Hippocampal formation (tissue), 2 donors: ENCODE measurements at places on chromosomes 5 and 9.

GRCh38 chr5:133083901-133084300, 32.1 kb downstream of the HSPA4 start:
- no peak for DNase-seq

DNA sequence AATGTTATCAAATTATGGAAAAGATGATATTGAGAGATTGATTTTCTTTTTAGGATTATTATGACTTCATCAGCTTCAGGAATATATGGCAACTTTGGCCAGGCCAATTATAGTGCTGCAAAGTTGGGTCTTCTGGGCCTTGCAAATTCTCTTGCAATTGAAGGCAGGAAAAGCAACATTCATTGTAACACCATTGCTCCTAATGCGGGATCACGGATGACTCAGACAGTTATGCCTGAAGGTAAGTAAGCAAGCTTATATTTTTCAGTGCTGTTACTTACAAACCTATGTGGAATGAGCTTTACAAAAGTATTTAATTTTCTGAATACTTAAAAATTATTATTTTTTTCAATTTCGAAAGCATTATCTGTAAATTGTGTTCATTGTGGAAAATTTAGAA, 26.5 kb downstream of the HSD17B4 start:
- no peak for DNase-seq

- DNase-seq: no peak
Observed at GRCh38 chr5:20497356-20497755, 509.4 kb upstream of the CDH18 start.

DNA sequence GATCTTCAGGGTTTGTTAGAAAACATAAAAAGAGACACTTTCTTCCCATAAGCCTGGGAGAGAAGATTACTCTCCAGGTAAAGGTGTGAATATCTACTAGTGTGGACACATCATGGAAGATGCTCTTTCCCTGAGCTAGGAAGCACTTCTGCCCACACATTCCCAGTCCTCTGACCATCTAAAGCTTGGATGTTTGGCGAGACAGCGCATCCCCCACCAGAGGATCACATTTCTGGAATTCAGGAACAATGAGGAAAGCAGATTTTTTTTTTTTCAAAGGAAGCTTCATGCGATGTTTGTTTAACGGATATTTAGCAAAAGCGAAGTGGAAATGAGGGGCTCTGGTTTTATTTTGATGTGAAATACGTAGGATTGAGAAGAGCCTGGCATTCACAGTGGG, 6.2 kb downstream of the SVEP1 start:
- no peak for DNase-seq

DNA sequence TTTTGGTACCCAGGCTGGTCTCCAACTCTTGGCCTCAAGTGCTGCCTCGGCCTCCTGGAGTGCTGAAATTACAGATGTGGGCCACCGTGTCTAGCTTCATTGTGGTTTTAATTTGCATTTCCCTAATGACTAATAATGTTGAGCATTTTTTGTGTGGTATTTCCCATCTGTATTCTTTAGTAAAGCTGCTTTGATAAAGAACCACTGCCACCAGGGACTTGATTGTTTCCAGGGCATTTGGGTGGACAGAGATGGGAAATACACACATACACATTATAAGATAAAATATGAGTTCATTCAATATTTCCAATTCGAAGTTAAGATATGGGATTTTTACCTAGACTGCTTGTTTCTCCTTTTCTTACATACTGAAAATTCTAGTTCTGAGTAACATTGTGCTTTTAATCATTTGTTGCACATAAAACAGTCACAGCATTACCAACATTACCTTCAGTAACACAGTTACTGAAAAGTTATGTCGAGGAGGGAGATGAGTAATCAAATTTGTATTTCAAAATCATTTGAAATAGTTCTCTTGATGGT, 28.9 kb downstream of the HABP4 start:
- DNase-seq: no peak

DNA sequence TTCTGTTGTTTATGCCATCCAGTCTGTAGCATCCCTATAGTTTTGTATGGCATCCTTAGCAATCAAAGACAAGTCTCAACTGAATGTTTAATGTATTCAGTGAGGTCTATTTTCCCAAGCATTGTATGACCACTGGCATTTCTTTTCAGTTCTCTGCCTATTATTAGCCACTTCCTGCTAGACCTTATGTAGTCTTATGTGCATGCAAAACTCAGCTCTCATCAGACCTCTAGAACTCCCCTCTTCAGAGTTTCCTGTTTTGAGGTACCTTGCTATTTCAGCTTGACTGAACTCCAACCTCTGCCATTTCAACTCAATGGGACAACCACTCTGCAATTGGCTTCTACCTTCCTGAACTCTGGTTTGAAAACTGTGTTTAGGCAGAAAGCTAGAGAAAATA, 113.2 kb downstream of the SLC25A46 start:
- no peak for DNase-seq

DNA sequence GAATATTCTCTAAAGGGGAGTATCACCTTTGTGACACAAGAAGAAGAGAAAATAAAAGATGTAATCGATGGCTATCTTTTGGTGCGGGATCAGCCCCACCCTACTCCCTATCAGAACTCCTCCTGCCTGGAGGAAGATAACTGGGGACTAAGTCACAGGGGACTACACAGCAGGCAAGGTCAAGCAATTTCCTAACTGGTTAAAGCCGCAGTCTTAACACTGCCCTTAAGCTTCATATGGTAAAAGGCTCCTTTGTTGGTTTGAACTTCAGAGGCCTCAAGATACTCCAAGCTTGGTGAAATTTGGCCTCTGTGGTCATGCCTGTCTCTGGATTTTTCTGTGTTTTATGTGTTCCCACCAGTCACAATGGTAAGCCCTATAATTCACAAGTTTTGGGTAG, 1.3 kb upstream of the SHISAL2B start:
- no peak for DNase-seq

DNA sequence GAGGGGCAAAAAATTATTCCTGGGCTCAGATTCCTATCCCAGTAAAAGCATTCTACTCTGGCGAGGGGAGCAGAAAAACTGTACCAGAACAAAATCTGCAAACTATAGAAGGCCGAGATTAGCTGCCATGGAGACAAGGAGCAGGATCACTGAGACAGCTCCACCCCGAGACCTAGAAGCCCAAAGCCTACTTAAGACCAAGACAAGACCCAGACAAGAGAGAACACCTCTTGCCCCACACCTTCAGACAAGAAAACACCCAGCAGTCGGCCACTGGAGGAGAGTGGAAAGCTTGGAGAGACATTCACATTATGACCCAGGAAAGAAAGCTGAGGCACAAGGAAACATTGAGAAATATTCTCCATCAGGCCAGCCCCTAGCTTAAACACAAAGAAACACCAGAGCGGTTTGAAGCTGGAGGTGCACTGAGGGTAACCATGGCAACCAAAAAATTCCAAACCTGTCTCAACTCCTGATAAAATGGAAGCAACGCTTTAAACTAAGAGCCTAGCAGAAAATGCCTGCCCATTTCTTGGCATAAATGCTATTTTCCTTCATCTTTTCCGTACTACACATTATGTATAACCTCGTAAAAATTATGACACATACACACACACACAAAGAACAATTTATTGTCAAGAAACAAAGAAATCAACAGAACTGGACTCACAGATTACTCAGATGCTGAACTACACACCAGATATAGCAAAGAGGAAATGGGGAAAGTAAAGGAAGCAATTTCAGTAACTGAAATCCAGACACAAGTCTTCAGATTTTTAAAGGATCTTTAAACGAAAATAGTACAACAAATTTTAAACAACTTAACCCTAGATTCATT, 53.8 kb upstream of the FTMT start:
- no peak for DNase-seq

GRCh38 chr5:60517850-60518249, 182.1 kb downstream of the DEPDC1B start:
- DNase-seq: no peak

GRCh38 chr5:95713960-95714710, 17.0 kb upstream of the RHOBTB3 start:
- DNase-seq: no peak

DNA sequence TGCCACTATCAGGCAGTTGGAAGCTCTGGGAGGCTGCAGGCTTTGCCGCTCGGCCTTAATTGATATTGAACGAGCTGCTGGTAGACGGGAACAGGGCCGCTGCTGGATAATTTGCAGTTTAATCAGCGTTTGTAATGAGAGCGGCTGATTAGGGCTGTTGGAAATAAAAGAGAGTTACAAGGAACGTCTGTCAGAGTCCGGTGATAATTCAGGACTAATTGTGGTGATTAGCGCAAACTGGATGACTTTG, 68.2 kb upstream of the TBCA start:
- peak; percentile 55 for DNase-seq

GRCh38 chr5:57176350-57176857, 2.5 kb downstream of the GPBP1 start:
- DNase-seq: no peak

- no peak for DNase-seq
Observed at GRCh38 chr9:115525111-115526058, 407.4 kb upstream of the TNC start.

- no peak for DNase-seq
Observed at GRCh38 chr5:68641211-68641610, 425.7 kb downstream of the PIK3R1 start.

DNA sequence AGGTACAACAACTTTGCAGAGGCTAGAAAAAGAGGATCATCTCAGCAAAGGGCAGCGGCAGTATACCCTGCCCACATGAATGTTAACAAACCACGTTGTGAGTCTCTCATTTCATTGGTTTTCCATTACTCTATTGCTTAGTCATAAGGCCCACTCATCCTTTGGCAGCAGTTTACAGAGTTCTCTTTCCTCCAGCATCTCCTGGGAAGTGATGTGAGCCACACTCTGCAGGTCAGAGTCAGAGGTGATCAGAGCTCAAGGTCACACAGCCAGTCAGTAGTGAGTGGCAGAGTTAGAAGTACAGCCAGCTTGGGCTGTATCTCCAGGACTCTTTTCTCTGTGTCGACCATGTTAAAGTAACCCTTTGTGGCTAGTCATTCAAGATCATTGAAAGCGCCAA, 599.6 kb upstream of the GRAMD2B start:
- DNase-seq: no peak

GRCh38 chr9:72623156-72623555, 101.7 kb downstream of the TMC1 start:
- DNase-seq: no peak

- no peak for DNase-seq
Observed at GRCh38 chr9:86347991-86348390, 6.2 kb downstream of the TUT7 start.

GRCh38 chr5:127574852-127575679, 57.6 kb downstream of the PRRC1 start:
- DNase-seq: no peak

DNA sequence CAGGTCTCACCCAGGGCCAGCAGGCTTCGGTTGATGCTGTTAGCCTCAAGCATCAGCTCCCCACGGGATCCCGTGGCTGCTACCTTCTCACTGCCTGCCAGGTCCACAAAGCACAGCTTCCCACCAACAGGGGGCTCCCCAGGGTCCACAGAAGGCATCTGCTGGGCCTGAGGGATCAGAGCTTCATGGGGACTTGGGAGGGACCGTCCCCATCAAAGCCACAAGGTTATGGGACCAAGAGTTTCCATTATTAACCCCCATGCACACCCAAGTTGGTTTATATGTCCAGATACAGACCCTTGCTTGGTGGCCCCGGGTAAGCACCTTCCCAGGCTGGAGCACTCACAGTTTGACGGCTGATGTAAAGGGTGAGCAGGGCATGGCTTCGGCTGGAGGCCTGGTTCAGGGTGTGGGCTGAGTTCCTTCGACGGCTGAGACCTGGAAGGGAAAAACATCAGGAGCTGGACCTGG, 3.0 kb downstream of the KIF12 start:
- DNase-seq: no peak

DNA sequence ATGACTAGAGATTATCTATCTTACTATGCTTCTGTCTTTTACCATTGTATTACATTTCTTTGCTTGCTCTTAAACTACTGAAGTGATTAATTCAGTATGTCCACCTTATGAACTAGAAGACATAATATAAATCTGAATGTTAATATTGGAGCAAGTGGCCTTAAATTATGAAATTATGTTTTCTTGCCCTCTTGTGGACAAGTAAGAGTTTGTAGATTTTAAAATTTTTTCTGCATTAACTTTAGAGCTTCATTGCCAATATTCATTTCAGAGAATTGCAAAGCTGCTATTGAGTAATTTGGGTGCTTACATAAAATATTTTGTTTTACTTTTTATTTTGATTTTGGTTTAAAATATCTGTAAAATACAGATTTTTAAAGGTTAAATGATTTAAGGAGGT, 55.3 kb downstream of the RANBP17 start:
- no peak for DNase-seq

DNA sequence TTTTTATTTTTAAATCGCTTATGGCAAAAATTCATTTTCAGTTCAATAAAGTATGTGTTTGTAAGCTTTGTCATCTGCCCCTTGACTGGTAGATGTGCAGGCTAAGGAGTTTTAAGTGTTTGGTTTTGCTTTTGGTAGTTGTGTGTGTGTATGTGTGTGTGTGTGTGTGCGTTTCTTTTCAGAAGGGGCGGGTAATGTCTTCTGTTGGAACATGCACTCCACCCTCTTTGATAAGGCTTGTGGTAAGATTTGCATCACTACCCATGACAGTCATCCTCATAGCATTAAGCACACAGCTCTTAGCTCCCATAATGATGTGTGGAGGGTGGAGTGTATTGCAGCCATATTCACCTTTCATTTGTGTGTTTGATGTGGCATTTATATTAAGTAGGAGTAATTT, 92.1 kb upstream of the FSD1L start:
- DNase-seq: no peak

- no peak for DNase-seq
Observed at GRCh38 chr9:71487061-71487460, 281.3 kb downstream of the CEMIP2 start.

- DNase-seq: no peak
Observed at GRCh38 chr5:95447961-95448360, 56.8 kb downstream of the FAM81B start.

- no peak for DNase-seq
Observed at GRCh38 chr9:80649001-80649420, 1040.3 kb downstream of the TLE1 start.

DNA sequence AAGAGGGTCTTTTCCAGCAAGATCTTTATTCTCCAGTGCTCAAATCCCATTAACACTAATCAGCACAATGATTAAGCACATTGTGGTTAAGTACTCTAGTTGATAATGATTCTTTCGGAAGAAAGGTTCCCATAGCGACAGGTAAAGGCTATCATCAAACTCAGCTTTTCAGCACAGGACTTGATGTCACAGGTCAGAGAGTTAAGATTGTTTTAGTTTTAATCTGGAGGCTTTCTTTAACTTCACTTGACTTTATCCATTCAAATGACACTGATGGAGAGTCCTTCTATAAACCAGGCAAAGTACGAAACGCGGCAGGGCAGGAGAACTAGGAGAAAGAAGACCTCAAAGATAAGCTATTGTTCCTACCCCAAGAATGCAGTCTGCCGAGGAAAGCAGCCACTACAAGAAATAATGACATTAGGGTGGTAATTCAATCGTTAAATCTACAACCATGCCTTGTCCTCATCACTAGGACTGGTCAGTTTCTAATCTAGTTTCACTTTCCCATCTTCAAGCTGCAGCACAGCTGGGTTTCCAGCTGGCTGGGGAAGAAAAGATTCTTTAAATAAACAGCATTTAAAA, 4.6 kb downstream of the NRG2 start:
- no peak for DNase-seq

- DNase-seq: no peak
Observed at GRCh38 chr9:72618811-72619210, 97.4 kb downstream of the TMC1 start.
